Thyroid gland (tissue), 4 donors: ENCODE measurements at places on chromosomes 4 and X. TPM values are rescaled to one million over a fixed set of nuclear protein-coding genes. Genes with fewer than 3 reads are reported as not detected.

- DNase-seq, result peak; percentile 20
These were observed 231.5 kb downstream of the MAML3 start for GRCh38 chr4:139922406-139923024.

LAGE3 gene
- 10.2 TPM for total RNA-seq

DNA sequence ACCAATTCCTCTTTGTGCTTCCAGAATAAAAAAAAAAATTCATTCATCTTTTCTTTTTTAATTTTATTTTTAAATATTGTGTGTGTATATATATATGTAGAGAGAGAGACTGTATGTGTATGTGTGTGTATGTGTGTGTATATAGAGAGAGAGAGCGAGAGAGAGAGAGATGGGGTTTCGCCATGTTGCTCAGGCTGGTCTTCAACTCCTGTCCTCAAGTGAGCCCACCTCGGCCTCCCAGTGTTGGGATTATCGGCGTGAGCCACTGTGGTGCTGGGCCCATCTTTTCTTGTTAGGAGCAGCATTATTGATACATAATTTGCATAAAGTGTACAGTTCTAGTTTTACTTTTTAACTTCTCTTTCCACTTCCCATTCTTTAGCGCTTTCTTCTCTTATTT lies 33.6 kb downstream of the KDM6A start:
- DNase-seq, result no peak

ZXDB gene
- total RNA-seq, result 15.7 TPM

FRMD7 gene
- total RNA-seq, result not detected

GRCh38 chr4:1967512-1968149 lies 41.1 kb downstream of the NELFA start:
- no peak for DNase-seq

DNA sequence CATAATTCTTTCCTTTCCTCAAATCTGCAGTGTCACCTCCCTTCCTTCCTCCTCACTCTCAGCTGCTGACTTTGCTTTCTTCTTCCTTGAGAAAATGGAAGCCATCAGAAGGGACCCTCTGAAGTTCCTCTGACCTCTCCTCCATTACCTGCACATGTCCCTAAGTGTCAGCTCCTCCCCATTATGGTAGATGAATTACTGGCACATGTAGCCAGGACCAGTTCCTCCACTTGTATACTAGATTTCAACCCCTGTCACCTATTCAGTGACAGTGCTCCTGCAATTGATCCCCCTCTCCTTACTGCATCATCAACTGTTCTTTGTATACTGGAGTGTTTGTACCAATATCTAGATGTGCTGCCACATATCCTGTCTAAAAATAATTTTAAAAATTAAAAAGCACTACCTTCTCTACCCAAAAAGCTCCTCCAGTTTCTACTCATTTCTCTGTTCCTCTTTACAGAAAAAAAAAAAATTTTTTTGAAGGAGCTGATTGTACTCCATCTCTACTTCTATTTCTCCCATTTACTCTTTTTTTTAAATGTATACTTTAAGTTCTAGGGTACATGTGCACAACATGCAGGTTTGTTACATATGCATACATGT lies 78.6 kb downstream of the CLCN5 start:
- no peak for DNase-seq

GSPT2 gene
- total RNA-seq, result 7.4 TPM
